ENCODE measurements at places on chromosomes 3 and 15.

- no peak for DNase-seq
These were observed 48.5 kb upstream of the TNIK start for GRCh38 chr3:171508676-171509075.

DNA sequence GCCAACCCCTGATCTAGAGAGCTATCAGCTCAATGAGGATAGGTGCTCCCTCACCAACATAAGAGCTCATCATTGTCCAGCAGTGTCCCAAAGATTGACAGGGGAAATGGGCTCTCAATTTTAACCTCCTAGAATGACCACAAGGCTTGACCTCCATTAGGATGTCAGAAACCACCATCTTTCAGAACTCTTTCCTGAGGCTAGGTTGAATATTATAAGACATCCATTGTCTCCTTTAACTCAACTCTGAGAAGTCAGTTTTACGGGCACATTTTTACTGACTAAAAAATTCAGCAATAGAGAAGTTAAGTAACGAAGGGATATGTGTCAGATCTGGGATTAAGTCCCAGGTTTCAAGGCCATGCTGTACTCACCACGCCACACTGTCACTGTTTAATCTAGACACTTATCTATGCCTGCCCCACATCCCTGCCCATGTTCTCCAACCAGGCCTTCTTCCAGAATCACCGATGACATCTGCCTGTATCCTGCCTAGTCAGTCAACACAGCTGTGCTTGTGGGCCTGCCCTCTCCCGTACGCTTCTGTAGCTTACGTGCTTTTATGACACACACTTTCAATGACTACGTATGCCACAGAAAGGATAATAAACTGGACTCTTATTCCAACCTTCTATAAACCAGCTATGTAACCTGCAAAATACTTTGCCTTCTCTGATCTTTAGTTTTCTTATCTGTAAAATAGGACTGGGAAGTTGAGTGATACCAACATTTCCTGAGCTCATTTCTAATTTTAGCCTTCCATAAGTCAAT is 17.1 kb upstream of the MUC13 start:
- no peak for DNase-seq

DNA sequence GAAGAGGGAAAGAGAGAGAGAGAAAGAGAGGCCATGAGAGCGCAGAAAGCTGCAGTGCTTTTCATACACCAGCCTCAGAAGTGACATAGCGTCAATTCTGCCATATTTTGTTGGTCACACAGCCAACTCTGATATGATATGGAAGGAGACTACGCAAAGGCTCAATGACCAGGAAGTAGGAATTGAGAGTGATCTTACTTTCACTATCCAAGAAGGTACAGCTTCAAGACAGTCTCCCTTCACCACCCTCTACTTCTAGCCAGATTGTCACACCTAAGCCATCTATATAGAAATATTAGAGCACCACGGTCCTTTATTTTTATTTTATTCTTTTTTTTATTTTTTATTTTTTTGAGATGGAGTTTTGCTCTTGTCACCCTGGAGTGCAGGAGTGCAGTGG is 21.1 kb downstream of the PARP15 start:
- no peak for DNase-seq

- no peak for DNase-seq
These were observed 54.5 kb downstream of the ZMAT3 start for GRCh38 chr3:179016979-179017670.

- DNase-seq: no peak
These were observed 98.1 kb downstream of the LRIG1 start for GRCh38 chr3:66402596-66403290.

DNA sequence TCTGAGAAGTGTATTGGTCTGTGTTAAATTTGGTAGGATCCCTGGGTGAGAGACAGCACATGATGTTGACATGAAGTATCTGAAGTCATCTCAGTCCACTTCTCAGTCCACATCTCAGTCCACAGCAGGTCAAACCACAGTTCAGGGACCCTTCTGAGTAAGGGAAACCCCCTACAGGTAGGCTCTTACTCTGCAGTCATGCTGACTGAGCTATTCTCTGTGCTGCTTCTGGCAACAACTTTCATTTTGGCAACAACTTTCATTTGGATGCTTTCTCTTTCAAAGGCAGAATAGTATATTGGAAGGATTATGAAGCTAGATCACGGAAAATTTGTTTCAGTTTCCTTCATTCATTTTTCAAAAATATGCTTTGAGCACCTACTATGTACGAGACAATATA is 178.2 kb upstream of the GOLIM4 start:
- DNase-seq: no peak

DNA sequence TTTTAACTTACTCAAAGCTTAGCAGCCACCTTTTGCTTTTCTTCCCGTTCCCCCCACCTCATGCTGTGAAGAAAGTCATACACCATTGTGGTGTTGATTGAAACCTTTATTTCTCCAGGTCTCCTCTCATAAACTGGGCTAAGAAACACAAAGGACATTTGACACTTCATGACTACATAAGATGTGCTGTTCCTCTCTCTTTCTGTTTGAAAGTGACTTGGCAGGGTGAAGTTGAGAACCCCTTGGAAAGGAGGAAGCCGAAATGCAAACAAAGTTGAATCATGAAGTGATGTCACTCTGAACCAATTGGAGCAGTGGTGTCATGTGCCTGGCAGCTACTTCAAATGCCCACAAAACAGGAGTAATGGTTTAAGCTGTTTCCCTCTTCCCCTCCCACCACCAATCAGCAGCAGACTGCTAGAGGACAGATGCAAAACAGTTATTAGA is 174.7 kb downstream of the IGF1R start:
- DNase-seq: no peak

DNA sequence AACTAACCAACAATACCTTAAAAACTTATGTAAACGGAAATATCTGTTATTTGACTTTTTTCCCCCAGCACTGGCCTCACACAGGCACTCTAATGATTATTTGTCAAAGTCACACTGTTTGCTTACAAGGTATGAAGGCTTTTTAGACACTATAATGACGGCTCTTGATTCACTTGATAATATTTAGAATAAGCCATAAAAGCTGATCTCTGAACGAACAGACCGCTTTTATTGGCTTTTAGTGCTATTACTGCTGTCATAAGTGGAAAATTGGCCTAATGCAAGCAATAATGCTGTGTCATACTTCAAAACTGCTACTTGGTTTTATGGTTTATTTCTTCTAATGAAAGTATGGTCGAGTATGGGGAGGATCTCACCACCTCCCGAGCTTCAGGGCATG is 35.1 kb downstream of the MDFIC2 start:
- no peak for DNase-seq
